ENCODE measurements at places on chromosomes 5 and 9. TPM values are rescaled to one million over a fixed set of nuclear protein-coding genes. Genes with fewer than 3 reads are reported as not detected.
A peak's percentile ranks its signal among the peaks of the same experiment; 100 is the strongest.

DNA sequence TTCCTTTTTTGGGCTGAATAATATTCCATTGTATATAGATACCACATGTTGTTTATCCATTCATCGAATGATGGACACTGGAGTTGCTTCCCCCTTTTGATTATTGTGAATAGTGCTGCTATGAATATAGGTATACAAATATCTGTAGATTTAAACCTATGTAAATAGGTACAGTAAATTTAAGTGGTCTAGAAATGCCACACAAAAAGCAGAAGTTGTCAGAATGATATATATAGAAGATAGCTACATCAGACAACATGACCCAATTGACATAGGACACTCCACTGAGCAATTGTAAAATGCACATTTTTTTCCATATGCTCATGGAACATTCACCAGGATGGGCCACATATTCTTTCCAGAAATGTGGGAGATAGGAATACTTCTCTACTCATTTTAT, 77.6 kb downstream of the SMIM15 start:
- DNase-seq: no peak
- no peak overlapping the region for H3K27ac ChIP-seq
- no peaks in the 10 kb centered on the region for H3K36me3 ChIP-seq
- no peaks in the 10 kb centered on the region for H3K4me1 ChIP-seq
- H3K4me3 ChIP-seq: no peak overlapping the region

DNA sequence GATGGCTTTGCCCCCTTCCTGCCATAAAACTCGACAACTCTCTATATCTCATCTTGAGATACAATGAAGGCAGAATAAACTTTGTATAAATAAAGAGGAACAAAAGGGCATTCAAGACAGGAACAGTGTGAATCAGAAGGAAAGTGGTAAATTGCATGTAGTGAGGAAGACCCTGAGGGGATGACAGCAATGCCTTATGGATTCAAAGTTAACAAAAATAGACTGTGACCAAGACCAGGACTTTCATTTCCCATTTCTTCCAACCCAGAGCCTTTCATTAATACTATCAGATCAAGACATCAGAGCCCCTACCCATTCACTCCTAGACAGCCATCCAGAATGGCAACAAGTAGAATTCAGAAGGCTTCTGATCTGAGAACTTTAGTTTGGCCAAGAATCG, 46.4 kb upstream of the ZNF462 start:
- H3K4me3 ChIP-seq: no peak overlapping the region
- H3K4me1 ChIP-seq: no peaks in the 10 kb centered on the region
- DNase-seq: no peak
- no peak overlapping the region for H3K27ac ChIP-seq

- H3K27ac ChIP-seq: no peak overlapping the region
- no peaks in the 10 kb centered on the region for H3K27me3 ChIP-seq
- H3K4me1 ChIP-seq: no peaks in the 10 kb centered on the region
- H3K4me3 ChIP-seq: no peak overlapping the region
- DNase-seq: no peak
Observed at GRCh38 chr5:80738466-80738865, 83.7 kb upstream of the DHFR start.

GRCh38 chr5:149474198-149474597, 77.0 kb downstream of the CSNK1A1 start:
- H3K4me3 ChIP-seq: no peak overlapping the region
- peaks cover 13% of the 10 kb centered on the region for H3K4me1 ChIP-seq
- H3K27ac ChIP-seq: no peak overlapping the region

- no peaks in the 10 kb centered on the region for H3K27me3 ChIP-seq
- H3K36me3 ChIP-seq: no peaks in the 10 kb centered on the region
- no peaks in the 10 kb centered on the region for H3K4me1 ChIP-seq
- no peak for DNase-seq
- H3K27ac ChIP-seq: no peak overlapping the region
Observed at GRCh38 chr5:38922199-38922598, 76.4 kb downstream of the OSMR start.

- peaks cover 6% of the 10 kb centered on the region for H3K27me3 ChIP-seq
- H3K4me3 ChIP-seq: no peak overlapping the region
- no peak for DNase-seq
- H3K4me1 ChIP-seq: peaks cover 69% of the 10 kb centered on the region
- H3K27ac ChIP-seq: peak overlapping the region; percentile 47
Observed at GRCh38 chr5:150159741-150160179, 4.1 kb upstream of the PDGFRB start.

GRCh38 chr5:132458651-132459030, 31.9 kb downstream of the IRF1 start:
- peaks cover 13% of the 10 kb centered on the region for H3K36me3 ChIP-seq
- H3K27ac ChIP-seq: no peak overlapping the region
- no peaks in the 10 kb centered on the region for H3K27me3 ChIP-seq
- peaks cover 9% of the 10 kb centered on the region for H3K4me1 ChIP-seq
- DNase-seq: no peak

DNA sequence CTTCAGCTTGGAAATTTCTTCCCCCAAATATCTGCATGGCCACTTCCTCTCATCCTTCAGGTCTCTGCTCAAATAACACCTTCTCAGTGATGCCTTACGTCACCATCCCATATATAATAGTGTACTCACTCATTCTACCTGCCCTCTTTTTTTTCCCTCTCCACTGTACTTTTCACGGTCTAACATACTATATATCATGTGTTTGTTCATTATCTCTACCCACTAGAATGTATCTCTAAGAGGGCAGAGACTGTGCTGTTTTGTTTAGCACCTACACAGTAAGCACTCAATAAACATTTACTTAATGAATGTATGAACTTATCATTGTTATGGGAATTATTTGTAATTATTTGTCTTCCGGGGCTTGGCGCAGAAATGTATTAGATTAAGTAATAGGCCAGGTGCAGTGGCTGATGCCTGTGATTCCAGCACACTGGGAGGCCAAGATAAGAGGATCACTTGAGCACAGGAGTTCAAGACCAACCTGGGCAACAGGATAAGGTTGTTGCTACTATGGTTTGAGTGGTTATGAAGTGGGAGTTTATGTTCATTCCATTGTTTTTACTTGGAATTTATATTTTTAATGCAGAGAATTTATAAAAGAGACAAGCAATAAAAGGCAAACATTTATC, 6.0 kb upstream of the IL13 start:
- DNase-seq: no peak
- peaks cover 11% of the 10 kb centered on the region for H3K4me1 ChIP-seq
- no peak overlapping the region for H3K4me3 ChIP-seq

DNA sequence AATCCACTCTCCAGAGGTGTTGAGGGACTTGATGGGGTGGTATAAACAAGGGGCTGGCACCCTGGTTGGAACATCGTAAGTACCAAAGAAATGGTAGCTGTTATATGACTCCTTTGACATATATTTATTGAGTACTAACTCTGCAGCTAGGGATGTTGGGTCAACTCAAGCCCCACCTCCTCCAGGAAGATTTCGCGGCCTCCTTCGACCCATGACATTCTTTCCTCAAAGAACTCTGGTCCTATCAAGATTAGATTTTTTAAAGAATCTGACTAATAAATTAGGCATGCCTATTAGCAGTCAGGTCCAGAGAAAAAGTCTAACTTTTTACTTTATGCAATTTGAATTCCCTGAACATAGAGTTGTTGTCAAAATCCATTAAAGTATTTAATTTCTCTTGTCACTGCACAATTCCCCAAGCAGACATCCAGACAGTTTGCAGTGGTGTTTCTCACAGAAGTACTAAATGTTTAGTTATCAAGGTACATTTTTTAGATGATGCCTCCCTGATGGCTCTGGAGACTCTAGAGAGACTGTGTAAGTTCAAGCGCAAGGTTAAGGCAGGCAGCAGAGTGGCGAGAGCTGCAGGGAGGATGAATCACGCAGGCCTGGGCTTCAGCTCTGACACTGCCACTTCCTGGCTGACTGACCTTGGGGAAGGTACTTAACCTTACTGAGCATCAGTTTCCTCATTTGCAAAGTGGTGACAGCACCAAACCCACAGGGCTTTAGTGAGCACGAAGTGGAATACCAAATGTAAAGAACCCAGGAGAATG, 209.6 kb downstream of the TTLL11 start:
- peak overlapping the region; percentile 81 for H3K27ac ChIP-seq
- peaks cover 71% of the 10 kb centered on the region for H3K4me1 ChIP-seq
- no peak overlapping the region for H3K4me3 ChIP-seq

- DNase-seq: no peak
- no peaks in the 10 kb centered on the region for H3K27me3 ChIP-seq
- no peak overlapping the region for H3K4me3 ChIP-seq
- H3K4me1 ChIP-seq: peaks cover 6% of the 10 kb centered on the region
- no peaks in the 10 kb centered on the region for H3K36me3 ChIP-seq
Observed at GRCh38 chr9:110995420-110996340, 42.6 kb downstream of the LPAR1 start.

DNA sequence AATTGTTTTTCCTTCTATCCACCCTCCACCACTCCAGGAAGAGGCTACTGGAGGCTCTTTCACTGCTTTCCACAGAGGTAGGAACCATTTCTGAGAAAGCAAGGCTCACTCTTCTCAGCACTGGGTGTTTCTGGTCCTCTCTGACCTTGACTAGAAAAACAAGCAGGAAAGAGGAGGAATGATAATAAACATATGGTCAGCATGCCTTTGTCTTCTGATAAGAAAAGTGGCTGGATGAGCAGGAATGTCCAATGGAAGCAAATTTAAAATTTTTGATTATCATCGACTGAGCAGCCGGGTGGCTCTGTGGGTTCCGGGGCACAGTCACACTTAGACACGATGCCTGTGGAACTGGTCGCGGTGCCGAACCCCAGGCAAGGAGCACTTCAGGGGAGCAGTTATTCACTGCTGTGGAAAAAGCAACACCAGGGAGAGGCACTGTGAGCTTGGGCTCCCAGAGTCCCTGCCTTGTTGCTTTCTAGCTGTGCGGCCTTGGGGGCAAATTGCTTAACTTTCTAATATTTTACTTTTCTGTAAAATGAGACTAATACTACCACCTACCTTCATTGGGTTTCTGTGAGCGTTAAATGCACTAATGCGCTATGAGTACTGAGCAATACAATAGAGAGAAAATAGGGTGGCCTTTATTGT, 157.0 kb upstream of the LHFPL2 start:
- H3K4me3 ChIP-seq: no peak overlapping the region
- H3K36me3 ChIP-seq: no peaks in the 10 kb centered on the region
- no peak overlapping the region for H3K27ac ChIP-seq
- no peaks in the 10 kb centered on the region for H3K27me3 ChIP-seq

DNA sequence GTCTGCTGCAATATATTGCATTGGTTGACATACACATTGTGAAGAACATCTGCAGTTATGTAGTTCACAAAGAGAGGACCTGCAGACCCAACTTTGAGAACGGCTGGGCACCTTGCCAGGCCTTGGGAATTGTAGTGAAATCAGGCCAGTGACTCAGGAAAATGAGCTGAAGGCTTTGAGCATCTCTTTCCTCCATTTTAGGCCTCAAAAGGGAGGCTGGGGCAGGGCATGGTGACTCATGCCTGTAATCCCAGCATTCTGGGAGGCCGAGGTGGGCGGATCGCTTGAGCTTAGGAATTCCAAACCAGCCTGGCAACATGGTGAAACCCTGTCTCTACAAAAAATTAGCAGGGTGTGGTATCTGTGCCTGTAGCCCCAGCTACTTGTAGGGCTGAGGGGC, 1.4 kb upstream of the IPPK start:
- H3K36me3 ChIP-seq: peaks cover 11% of the 10 kb centered on the region
- no peak overlapping the region for H3K4me3 ChIP-seq
- no peak overlapping the region for H3K27ac ChIP-seq
- H3K27me3 ChIP-seq: no peaks in the 10 kb centered on the region

- no peak overlapping the region for H3K4me3 ChIP-seq
- peak overlapping the region; percentile 84 for H3K27ac ChIP-seq
- no peaks in the 10 kb centered on the region for H3K4me1 ChIP-seq
Observed at GRCh38 chr5:123754908-123755307, 242.9 kb downstream of the CSNK1G3 start.

- peaks cover 28% of the 10 kb centered on the region for H3K36me3 ChIP-seq
- no peaks in the 10 kb centered on the region for H3K27me3 ChIP-seq
- peak; percentile 41 for DNase-seq
- H3K4me3 ChIP-seq: no peak overlapping the region
- no peak overlapping the region for H3K27ac ChIP-seq
Observed at GRCh38 chr5:151051066-151051930, 29.5 kb downstream of the TNIP1 start.

- H3K4me3 ChIP-seq: no peak overlapping the region
- peaks cover 7% of the 10 kb centered on the region for H3K4me1 ChIP-seq
- no peak overlapping the region for H3K27ac ChIP-seq
- H3K36me3 ChIP-seq: no peaks in the 10 kb centered on the region
Observed at GRCh38 chr9:93049491-93049890, 9.0 kb upstream of the SUSD3 start.

Gene UBE2QL1
- 60.1 TPM for polyA plus RNA-seq

Gene COL5A1
- polyA plus RNA-seq: 38.2 TPM

Gene CXCL14
- 22.2 TPM for polyA plus RNA-seq

Gene GADD45G
- polyA plus RNA-seq: 15.6 TPM

Gene FCN1
- polyA plus RNA-seq: 0.53 TPM

Gene SMIM32
- polyA plus RNA-seq: 8.1 TPM

Gene ITGA2
- 2.7 TPM for polyA plus RNA-seq

Gene UGT3A1
- 0.33 TPM for polyA plus RNA-seq

Gene ANKRD34B
- 2.8 TPM for polyA plus RNA-seq

Gene PCDH1
- 52.0 TPM for polyA plus RNA-seq

Gene IFNK
- not detected for polyA plus RNA-seq

Gene IFNA13
- not detected for polyA plus RNA-seq

Gene NIPAL4
- polyA plus RNA-seq: 4.8 TPM
